Naive thymus-derived CD4-positive, alpha-beta T cell (primary cell): ENCODE measurements at places on chromosomes 12 and 14. TPM values are rescaled to one million over a fixed set of nuclear protein-coding genes. Genes with fewer than 3 reads are reported as not detected.

Gene TMEM52B
- total RNA-seq = not detected

Gene WIF1
- total RNA-seq = not detected in 2 replicates

Gene GPRC5D
- 0.29 TPM for total RNA-seq

Gene PWP1
- 25.7 TPM for total RNA-seq
